ENCODE measurements at places on chromosomes 7 and 10.

GRCh38 chr10:70962686-70963085 lies 74.3 kb upstream of the PCBD1 start:
- no peaks in the 10 kb centered on the region for H3K27me3 ChIP-seq
- no peak overlapping the region for H3K4me3 ChIP-seq
- no peaks in the 10 kb centered on the region for H3K36me3 ChIP-seq

- no peak overlapping the region for H3K27ac ChIP-seq
- H3K4me1 ChIP-seq = no peaks in the 10 kb centered on the region
- no peaks in the 10 kb centered on the region for H3K36me3 ChIP-seq
- DNase-seq = no peak
- H3K4me3 ChIP-seq = no peak overlapping the region
- H3K27me3 ChIP-seq = no peaks in the 10 kb centered on the region
These were observed 225.6 kb upstream of the MGMT start for GRCh38 chr10:129241461-129241860.

DNA sequence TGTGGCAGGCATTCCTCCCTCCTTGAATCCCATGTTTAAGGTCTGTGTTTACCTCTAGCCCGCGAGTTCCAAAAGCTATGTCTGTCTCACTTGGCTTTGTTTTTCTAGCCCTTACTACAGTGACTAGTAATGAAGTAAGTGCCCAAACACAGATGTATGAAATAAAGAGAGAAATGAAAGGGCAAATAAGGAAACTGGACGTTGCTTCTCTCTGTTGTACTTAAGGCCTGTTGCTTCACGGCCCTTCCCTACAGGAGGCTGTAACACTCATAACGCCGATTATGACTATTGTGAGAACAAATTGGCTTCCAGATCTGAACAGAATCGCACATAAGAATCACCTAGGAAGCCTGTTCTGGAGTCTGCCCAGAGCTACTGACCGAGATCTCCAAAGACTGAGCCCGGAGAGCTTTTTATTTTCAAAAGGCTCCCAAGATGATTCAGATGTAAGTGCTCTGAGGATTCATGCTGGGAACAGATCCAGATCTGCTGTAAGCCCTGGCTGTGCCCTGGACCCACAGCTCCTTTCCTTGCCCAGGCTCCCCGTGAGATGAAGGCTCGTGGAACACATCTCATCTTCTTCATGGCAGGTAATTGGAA lies 432.6 kb downstream of the SDK1 start:
- no peak overlapping the region for H3K27ac ChIP-seq
- no peak overlapping the region for H3K4me3 ChIP-seq
- H3K27me3 ChIP-seq = no peaks in the 10 kb centered on the region
- peak; percentile 63 for DNase-seq
- no peaks in the 10 kb centered on the region for H3K36me3 ChIP-seq
- no peaks in the 10 kb centered on the region for H3K4me1 ChIP-seq

DNA sequence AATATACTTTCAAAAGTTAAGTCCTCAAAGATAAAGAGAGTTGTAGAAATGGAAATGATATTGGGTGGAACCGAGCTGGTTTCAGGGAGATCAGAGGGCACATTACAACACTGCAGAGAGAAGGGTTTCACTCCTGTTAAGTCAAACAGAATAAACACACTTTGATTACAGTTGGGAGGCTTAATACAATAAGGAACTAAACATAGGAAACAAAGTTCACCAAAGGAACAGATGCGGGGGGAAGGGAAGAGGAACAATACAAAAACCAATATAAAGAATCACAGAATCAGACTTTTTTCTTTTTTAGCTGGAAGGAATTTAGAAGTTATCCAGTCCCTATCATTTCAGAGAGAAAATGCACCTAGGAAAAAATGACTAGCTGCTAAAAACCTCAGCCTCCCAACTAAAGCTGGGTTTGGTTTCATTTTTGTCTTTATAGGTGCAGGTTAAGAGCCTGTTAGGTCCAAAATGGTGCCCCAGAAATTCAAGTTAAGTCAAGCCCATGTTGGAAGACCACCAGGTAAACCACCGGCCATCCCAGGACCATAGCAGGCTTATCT lies 81.9 kb downstream of the DNMBP start:
- H3K36me3 ChIP-seq = peaks cover 1% of the 10 kb centered on the region
- H3K27me3 ChIP-seq = no peaks in the 10 kb centered on the region
- H3K4me1 ChIP-seq = peaks cover 19% of the 10 kb centered on the region
- H3K4me3 ChIP-seq = no peak overlapping the region
- H3K27ac ChIP-seq = no peak overlapping the region
- DNase-seq = peak; percentile 31

Measured in fibroblast of lung (primary cell).